Fibroblast of villous mesenchyme (primary cell): ENCODE measurements at places on chromosomes 2 and 18. TPM values are rescaled to one million over a fixed set of nuclear protein-coding genes. Genes with fewer than 3 reads are reported as not detected.

C2orf78 gene
- not detected in 2 replicates for total RNA-seq

KCNG2 gene
- total RNA-seq = under 0.01 and 0.64 TPM in 2 replicates

GRCh38 chr2:187877391-187877790, 323.2 kb upstream of the TFPI start:
- DNase-seq = no peak

- no peak for DNase-seq
Observed at GRCh38 chr2:62040926-62041325, 135.5 kb downstream of the COMMD1 start.

GRCh38 chr2:100614455-100615000, 51.7 kb downstream of the PDCL3 start:
- no peak for DNase-seq
